Epithelial cell of proximal tubule (primary cell): ENCODE measurements at places on chromosomes 2 and 18. TPM values are rescaled to one million over a fixed set of nuclear protein-coding genes. Genes with fewer than 3 reads are reported as not detected.

DNA sequence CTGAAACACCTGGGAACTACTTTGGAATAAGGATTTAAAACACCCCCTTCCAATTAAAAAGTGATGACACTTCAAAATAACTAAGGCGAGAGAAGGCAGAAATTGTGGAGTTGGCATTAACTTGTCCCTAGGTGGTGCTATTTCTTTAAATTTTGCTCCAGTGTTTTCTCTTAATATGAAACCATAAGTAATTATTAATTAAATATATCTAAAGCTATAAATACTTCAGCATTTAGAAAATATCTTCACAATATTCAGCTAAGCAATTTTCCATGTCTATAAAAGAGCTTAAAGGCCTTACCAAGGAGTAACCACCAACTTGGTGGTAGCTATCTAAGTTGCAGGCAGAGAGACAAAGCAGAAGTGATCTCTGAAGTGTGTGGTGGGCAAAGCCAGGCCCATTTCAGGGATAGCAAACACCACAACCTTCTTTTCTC lies 186.8 kb upstream of the PGAP1 start:
- no peak for DNase-seq

The CD8A gene
- total RNA-seq = not detected in 2 replicates

The COL6A3 gene
- 1.7 and 13.0 TPM in 2 replicates for total RNA-seq

DNA sequence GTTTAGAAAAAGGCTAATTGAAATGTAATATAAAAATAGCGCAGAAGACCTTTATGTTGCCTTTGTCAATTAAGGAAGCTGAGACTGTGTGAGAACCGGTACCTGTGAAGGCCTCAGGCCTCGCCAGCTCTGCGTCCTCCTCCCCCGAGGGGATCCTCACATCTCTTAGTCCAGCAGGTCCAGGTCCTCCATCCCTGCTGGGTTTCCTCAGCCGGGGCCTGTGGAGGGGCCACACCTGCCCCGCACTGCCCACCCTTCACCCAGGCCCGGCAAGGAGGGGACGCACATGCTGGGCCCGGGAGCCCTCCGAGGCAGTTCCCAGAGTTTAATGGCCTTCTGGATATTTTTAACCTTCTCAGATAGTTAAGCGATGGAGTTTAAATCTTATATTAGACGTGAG lies 3.5 kb downstream of the KCNG2 start:
- no peak for DNase-seq

GRCh38 chr2:30208453-30208852 lies 22.9 kb upstream of the LBH start:
- DNase-seq = no peak

The B4GALT6 gene
- total RNA-seq = 7.4 and 20.8 TPM in 2 replicates

DNA sequence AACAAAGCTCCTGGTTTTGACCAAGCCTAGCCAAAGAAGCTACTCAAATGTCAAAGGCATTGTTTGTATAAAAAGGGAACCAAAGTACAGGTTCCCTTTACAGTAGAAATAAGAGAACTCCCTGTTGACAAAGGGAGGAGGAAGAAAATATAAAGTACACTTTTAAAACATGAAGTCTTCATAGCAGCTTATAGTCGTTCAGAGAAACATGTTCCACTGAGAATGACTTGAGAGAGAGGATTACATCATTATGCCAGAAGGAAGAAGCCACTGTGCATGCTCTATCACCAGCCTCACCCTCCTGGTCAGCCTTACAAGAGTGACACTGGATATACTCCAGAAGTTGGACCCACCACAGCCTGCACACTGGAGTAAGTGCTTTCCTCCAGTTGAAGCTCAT lies 2.5 kb upstream of the DHRS9 start:
- DNase-seq = no peak

- no peak for DNase-seq
Measured at GRCh38 chr2:164913640-164914350, 41.5 kb downstream of the SLC38A11 start.

- no peak for DNase-seq
Measured at GRCh38 chr2:100238471-100238870, 83.8 kb downstream of the LONRF2 start.

DNA sequence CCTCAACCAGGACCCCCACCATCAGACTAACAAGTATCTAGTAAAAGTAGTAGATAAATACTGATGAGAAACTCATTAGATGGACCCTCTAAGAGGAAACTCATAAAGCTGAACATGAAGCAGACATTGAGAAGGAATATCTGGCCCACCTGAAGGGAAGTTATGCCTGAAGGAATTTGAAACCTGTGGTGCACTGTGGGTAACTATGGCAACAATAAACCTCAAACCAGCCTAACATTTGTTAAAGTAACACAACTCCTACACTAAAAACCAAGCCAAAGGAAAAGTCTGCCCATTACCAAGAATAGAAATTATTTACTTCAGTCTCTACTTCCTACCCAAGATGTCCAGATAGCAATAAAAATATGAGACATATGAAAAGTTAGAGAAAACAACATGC lies 43.4 kb downstream of the KIAA1328 start:
- no peak for DNase-seq

DNA sequence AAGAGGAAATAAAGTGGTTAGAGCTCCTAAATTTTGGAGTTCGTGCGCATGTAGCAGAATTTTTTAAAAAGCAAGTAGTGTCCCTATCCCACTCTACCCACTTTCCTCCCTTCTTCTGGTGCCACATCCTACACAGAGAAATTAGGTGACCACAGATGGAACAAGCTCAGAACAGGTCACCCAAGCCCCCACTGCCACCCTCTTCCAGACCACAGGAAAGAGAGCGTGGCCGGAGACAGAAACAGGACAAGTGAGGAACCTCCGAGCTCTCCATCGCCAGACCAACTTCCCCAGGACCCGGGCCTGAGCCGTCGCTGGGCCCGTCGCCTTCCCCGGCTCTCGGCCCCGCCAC lies 433 bp downstream of the NPC1 start:
- DNase-seq = no peak

DNA sequence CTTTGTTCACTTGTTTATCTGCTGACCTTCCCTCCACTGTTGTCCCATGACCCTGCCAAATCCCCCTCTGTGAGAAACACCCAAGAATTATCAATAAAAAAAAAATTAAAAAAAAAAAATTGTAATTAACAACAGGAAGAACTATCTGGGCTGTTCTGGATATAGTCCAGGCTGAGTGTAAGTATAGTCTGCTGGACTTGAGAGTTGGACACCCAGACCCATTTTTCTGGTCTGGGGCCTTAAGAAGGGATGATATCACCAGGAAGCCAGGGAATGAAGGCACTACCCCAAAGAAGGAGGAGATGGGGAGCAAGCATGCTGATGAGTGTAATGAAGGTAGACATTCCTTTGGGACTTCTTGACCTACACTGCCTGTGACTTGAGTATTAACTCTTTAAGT lies 72.1 kb upstream of the ZFP36L2 start:
- no peak for DNase-seq

- peak; percentile 20 for DNase-seq
Measured at GRCh38 chr2:116719836-116720235, 1094.7 kb upstream of the DDX18 start.

DNA sequence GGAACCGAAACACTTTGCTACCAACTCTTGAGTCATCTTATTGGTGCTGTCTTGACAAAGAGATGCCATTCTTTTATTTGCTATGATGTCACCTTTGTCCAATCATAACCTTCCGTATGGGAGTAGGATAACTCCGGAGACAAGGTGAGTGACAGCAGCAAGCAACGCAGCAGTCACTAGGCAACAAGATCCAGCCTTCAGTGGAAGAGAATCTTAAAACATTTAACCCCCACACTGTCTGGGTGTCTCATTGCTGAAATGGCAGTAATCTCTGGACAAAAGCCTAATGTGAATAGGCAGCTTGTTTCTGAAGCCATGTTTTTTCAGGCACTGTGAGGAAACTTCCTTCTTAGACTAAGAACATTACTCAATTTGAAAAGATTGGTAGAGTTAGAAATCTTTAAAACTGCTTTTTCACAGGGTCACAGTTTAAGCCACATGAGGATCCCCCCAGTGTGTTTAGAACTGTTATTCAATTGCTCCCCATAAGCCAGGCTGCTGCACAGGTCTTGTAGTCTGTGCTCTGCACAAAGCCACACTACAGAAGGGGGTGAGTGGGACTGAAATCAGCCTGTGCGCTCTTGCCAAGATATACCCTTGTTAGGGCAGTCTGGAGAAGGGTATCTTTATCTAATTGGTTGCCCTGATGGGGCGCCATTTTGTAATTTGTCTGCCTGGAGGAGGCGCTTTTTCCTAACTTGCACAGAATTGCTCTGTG lies 131.5 kb upstream of the STON1 start:
- no peak for DNase-seq

The MYOM1 gene
- total RNA-seq = 0.12 and 0.14 TPM in 2 replicates

- no peak for DNase-seq
Measured at GRCh38 chr2:85444629-85445172, 26.2 kb downstream of the SH2D6 start.

The C2orf15 gene
- total RNA-seq = 2.4 and 3.7 TPM in 2 replicates

The MROH2A gene
- not detected in 2 replicates for total RNA-seq

GRCh38 chr18:36108196-36108595 lies 20.9 kb downstream of the SLC39A6 start:
- no peak for DNase-seq

DNA sequence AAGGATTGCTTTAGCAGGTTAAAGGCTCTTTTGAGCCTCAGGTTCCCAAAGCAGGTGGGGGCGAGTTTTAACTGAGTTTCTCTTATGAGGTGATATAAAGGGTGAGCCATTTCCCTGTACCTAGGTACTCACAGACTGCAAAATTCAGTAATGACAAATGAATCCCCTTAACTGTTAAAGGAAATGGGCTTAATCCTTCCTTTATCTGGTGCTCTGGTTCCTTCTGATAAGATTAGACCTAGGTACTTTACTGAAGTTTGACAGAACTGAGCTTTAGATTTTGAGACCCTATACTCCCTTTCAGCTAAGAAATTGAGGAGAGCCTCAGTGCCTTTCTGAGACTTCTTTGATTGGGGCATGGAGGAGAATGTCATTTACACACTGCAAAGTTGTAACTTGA lies 42.6 kb downstream of the STK17B start:
- no peak for DNase-seq

DNA sequence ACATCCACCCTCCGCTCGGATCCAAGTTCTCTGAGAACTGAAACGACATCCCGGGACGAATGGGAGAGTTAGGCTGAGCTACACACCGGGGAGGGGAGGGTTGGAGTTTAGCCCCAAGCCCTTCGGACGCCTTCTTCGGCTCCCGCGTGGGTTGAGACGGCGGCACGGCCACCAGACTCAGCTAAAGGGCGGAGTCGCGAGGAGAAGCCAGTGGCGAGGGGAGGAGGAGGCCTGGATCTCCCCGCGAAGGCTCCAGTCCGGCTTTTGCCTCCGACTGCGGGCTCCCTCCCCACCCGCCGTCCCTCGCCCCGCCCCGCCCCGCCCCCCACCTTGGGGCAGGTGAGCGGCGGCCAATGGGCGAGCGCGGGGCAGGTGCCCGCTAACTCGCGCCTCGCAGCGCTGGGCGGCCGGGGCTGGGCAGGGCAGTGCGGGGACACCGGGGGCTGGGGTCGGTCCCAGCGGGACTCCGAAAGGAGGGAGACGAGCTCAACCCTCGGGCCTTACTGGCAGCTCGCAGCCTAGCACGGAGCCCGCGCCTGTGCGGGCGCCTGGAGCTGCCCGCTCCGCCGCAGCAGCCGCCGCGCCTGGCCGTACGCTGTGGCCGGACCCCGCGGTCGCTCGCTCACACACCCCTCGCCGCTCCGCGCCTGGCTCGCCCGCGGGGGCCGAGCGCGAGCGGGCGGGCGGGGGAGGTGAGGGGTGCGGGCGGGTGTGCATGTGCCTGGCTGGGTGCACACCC lies at the start of gene EMX1:
Gene EMX1, plus strand, starts transcription at position 382 of the 739 bp plus-strand sequence. Its CDS starts 334 bp downstream, at position 716.
- no peak for DNase-seq

The TRIB2 gene
- total RNA-seq = 11.1 and 14.2 TPM in 2 replicates
